MV-4-11 (cell line): ENCODE measurements at places on chromosomes 13 and 19.

DNA sequence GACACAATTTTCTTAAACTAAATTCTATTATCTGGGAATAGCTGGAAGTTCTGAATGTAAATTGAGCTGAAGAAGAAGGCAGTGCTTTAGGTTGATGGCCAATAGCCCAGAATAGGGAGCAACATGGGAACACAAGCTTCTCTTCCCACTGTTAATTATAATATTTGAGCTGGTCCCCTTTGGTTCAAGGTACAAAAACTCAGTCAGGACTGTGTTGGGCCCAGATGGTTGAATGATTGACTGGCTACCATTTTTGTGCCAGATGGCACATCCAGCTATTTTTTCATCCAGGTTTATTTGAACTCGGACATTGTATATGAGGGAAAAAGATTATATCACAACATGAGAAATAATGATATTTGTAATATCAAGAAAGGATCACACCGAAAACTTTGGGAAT is 458.9 kb downstream of the SLITRK1 start:
- no peak for DNase-seq

- DNase-seq = peak; percentile 71
Observed at GRCh38 chr19:4186087-4186993, 3.9 kb downstream of the ANKRD24 start.

DNA sequence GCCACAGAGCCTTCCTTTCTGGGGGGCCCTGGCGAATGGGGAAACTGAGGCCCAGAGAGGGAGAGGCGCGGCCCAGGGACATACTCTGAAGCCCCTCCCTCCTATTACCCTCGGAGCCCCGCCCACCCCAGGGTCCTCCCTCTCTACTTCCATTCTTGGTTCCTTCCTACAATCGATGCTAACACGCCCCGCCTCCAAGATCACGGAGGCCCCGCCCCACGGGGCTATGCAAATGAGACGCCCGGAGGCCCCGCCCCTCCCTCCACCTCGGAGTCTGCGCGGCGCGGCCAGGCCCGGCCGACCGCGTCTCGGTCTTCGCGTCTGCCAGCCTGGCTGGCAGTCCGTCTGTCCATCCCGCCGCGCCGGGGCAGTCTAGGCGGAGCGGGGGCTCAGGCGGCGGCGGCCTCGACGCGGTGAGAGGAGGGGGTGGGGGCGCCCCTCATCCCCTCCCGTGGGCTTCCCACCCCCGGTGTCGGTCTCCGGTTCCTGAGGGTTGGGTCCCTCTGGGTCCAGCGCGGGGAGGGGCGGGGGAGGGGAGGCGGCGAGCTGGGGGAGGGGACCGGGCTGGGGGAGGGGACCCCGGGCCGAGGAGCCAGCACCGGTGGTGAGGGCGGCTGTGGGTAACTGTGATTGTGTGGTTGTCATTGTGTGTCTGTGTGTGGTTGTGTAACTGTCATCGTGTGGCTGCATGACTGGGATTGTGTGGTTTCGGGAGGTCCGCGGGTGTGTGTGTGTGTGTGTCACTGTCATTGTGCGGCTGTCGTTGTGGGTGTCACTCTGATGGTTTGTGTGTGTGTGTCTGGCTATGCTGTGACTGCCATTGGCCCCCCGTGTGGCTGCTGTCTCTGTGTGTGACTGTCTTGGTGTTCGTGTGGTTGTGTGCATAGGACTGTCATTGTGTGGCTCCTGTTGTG is at the start of gene PLPPR2:
PLPPR2 (plus strand) TSS at position 273 of the 914 bp plus-strand sequence. CDS start 2,242 bp downstream, outside the sequence.
- DNase-seq = peak; percentile 93

DNA sequence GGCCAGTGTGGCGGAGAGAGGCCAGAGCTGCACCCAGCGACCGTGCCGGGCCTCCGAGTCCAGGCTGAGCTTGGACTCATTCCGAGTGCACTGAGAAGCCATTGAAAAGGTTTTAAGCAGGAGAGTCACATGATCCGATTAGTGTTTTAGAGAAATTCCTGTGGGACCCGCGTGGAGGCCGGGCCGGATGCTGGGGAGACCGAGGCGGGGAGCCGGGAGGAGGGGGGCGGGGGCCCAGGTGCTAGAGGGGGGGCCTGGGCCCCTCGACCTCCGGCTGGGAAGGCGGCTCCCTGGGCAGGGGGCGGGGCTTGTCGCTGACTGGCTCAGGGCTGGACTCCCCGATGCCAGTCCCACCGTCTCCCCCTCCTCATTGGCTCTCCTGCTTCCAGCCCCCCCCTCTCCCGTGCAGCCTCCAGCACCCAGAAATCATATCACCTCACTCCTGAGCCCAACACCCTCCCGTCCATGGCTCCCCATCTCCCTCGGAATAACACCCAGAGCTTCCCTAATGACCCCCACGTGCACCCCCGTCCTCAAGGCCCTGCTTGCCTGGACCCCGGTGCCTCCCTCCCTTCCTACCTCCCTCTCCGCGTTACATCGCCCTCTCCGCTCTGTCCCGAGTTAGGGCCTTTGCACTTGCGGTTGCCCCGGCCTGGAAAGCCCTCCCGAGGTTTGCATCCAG is 5.2 kb upstream of the ZNF579 start:
- no peak for DNase-seq

DNA sequence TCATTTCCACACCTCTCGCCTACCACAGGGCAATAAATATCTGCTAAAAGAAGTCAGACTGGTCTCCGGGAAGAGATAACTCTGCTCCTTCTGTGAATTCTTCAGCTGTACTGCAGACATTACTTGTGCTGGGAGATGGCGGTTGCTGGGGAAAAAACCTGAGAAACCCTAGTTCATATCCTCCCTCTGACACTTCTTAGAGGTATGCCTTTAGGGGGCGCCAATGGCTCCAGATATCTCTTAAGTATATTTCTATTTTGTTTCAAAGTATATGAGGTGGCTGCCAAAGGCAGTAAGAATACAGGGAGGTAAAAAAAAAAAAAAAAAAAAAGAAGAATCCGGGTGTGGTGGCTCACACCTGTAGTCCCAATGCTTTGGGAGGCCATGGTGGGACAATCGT is 175.2 kb downstream of the PAN3 start:
- peak; percentile 29 for DNase-seq

GRCh38 chr19:47370045-47370611 is 21.0 kb downstream of the DHX34 start:
- DNase-seq = peak; percentile 80

GRCh38 chr19:11964496-11964857 is 363 bp upstream of the ZNF763 start:
- no peak for DNase-seq

- no peak for DNase-seq
Observed at GRCh38 chr19:461721-462551, 1.1 kb upstream of the SHC2 start.

DNA sequence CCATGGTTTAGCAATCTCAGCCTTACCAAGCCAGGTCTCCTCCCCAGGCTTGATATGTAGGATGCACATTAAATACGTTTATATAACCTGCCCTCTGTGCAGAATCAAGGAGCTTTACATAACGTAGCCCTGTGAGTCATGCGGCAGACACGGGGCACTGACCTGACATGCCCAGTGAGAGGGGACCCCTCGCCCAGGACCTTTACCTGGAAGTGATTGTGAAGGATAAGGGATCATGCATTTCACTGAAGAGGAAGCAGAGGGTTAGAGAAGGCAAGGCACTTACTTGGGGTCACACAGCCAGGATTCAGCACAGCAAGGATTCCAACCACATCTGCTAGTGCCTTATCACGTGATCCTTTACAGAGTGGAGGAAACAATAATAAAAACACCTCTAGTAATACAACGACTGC is 18.9 kb upstream of the FOSB start:
- DNase-seq = no peak

DNA sequence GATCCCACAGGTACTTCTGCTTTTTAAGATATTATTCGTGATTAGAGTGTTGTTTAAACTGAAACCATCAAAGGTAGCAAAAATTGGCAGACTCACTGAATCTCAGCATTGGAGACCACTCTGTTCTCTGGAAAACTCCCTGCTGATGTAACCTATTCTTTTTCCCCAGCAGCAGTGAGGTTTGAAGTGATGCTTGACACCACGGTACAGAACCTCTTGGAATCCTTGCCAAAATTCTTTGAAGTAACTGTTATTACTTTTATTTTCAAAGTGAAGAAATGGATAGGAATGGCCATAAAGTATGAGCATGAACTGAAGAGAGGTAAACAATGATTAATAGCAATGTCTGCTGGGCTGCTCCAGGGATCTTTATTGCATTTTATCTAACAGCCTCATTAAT is 66.4 kb upstream of the KL start:
- DNase-seq = no peak

- DNase-seq = peak; percentile 74
Observed at GRCh38 chr13:31987535-31988170, 43.9 kb upstream of the FRY start.

DNA sequence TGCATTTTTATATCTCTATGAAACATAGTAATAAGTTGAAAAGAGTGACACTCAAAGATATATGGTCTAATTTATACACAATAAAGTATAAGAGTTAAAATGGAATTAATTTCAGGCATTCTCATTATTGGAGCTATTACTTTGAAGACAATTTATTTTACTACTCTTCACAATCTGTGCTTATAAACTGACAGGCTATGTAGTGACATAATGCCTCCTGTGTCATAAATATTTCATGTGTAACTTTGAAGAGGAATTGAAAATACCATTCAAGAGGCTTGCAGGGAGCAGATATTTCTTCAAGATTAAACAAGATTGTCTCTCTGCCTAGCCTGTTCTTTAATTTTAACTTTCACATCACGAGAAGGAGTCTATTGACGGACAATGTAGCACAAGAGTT is 1881.5 kb upstream of the PCDH20 start:
- peak; percentile 6 for DNase-seq

GRCh38 chr13:76663592-76664335 is 222.4 kb downstream of the KCTD12 start:
- DNase-seq = peak; percentile 39

DNA sequence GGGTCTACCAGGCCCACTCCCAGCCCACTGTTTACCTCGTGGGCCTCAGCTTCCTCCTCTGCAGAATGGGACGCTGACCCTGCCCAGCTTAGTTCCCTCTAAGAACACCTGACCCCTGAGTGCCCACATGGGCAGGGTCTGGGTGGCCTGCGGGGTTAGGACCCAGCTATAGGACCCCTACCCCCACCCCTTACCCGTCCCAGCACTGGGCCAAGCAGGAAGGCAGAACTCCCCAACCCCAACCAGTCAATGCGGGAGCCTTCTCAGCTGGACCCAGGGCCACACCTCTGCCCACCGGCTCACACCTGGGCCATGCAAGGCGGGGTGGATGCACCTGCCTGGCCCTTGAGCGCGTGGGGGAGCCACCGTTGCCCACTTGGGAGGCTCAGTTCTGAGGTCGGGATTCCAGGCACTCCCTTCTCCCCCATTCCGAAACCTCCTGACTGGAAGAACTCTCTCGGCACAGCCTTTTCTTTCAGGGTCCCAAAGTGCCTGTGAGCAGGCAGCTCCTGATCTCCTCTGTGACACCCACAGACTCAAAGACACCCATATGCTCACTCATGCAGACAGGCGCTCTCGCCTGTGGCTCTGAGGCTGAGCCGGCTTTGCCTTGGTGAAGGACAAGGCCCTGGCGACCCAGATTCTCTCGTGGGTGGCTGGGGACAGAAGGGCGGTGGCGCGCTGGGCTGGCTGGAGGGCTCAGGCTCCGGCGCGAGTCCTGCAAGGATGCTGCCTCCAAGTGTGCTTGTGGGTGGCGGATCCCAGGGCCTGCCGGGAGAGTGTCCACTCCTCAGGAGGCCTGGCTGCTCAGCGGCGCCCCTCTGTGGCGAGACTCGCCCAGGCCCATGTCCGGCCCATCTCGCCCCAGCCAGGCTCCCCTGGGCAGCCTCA is 27.9 kb upstream of the PARP4 start:
- no peak for DNase-seq

DNA sequence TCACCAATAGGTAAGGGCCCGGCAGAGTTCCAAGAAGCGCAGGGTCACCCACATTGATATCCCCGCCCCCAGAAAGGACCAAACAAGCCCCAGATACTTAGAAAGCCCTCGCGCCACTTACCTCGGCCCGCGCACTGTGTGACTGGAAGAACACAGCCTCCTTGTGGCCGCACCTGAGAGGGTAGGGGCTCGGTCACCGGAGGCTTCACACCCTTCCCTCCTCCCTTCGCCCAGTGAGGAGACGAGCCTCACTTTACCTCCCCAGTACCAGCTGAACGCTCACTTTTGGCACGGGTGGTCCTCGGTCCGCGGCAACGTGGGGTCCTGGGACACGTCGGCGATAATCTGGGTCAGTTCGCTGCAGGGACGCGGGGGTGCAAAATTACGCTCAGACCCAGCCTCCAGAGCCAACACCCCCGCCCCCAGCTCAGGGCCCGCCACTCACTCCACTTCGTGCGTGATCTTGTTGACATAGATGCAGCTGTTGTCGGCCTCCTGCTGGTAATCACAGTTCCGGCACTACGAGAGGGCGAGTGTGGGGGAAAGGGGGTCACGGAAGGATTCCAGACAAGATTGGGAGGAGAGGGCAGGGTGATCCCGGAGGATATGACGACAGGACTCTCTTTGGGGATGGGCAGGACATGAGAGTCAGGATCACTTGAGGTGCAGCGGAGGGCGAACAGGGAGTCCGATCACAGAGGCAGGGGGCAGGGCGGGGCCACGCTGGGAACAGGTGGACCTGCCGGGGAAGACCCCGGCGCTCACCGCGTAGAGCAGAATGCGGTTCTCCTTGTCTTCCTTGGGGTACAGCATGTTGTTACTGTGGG is 568 bp downstream of the POLR2I start:
- no peak for DNase-seq

- DNase-seq = no peak
Observed at GRCh38 chr19:20470345-20471135, 95.0 kb downstream of the ZNF737 start.

DNA sequence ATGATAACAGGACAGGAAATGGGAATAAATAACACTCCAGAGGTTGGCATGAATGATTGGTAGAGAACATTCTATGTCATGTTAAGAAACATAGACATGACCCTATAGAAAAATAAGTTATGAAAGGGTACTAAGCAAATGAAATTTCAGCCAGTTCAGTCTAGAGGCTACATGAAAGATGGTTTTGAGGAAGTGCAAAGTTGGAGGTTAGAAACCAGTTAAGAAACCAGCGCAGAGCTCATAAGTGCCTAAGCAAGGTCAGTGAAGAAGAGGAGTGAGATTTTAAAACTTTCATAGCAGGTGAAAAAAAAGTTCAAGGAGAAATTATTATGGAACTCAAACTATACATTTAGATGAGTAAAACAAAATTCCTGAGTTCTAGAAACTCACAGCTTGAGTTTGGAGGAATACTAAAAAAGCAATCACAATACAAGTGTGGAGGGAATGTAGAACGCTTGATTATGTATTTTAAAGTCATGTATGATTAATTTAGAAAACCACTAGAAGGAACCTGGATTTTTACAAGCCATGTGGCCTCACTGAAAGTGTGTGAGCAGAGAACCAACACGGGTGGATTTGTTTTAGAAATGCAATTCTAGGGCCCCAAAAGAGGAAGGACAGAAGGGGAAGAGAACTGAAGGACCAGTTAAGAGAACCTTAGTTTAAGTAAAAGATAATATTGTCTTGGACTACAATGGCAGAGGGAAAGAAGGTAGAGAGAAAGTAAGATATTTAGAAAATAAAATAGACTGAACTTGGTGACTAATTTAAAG is 162.4 kb downstream of the PCDH20 start:
- peak; percentile 63 for DNase-seq

GRCh38 chr19:48780631-48781391 is 25.5 kb downstream of the FGF21 start:
- DNase-seq = peak; percentile 84

GRCh38 chr13:50026788-50027473 is 11.7 kb downstream of the KCNRG start:
- DNase-seq = peak; percentile 15
